Hypothalamus (tissue), 51 donors: ENCODE measurements at places on chromosomes 2 and 18.

GRCh38 chr18:50707855-50708469 lies 111.9 kb downstream of the MRO start:
- no peak for DNase-seq

DNA sequence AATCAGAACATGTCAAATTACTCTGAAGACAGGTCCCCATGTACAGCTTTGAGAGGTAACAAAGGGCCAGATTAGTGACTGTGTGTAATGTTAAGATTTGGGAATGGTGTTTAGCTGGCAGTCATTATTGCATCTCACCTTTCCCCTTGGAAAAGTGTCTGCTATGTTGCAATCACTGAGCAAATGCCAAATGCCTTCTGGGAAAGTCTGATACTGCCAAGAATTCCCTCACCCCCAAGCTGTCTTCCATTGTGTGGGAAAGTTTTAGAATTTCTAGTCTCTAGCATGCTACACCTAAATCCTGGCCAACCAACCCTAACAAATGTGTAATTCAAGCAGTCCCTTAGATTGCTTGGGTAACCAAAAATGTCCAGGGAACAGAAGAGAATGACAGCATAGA lies 13.6 kb upstream of the PELI1 start:
- DNase-seq, result no peak

- DNase-seq, result no peak
Observed at GRCh38 chr2:13141315-13141714, 424.6 kb downstream of the TRIB2 start.

DNA sequence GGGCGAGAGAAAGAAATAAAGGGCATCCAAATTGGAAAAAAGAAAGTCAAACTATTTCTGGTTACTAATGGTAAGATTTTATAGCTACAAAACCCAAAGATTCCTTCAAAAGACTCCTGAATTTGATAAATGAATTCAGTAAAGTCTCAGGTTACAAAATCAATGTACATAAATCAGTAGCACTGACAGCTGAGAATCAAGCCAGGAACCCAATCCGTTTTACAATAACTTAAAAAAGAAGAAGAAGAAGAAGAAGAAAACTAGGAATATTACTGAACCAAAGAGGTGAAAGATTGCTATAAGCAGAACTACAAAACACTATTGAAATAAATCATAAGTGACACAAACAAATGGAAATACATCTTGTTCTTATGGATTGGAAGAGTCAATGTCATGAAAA lies 291.5 kb upstream of the GULP1 start:
- no peak for DNase-seq

GRCh38 chr2:207275779-207276178 lies 110.0 kb upstream of the KLF7 start:
- DNase-seq, result no peak
